ENCODE measurements at places on chromosomes 1 and 21. TPM values are rescaled to one million over a fixed set of nuclear protein-coding genes. Genes with fewer than 3 reads are reported as not detected.

The NFASC gene
- 39.0 TPM for total RNA-seq

The LHX8 gene
- not detected for total RNA-seq

The AVPR1B gene
- not detected for total RNA-seq

DNA sequence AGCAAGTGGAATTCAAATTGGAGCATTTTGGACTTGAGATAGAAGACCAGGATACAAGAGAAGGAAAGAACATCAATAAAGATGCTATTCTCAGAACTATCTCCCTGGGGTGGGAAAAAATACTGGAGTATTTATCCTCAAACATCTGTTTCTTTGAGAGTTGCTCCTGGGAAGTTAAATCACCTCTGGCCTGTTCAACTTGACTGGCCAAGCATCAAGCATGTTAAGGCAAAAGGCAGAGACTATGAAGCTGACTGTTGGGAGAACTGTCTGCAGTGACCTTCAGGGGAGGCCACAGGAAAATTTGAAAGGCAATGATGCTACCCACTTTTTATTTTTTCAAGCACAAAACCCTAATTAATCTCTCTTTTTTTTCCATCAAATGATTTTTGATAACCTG is 239.0 kb downstream of the NTNG1 start:
- ATAC-seq: no peak

Measured in gastroesophageal sphincter (tissue), 4 donors.